ENCODE measurements at places on chromosomes 1 and 21.

DNA sequence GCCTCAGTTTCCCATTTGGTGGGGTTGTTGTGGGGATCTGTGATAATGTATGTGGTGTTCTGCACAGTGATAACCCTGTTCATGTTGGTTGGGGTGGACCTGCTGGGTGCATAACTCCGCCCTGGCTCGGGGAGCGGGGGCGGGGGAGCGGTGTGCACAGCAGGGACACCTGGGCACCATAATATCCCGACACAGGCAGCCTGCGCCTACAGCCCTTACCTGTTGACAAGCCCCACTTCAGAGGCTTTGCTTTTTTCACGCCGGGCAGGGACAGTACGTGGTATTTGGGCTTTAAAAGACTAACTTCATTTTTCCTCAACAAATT lies 48.0 kb upstream of the ACOT11 start:
- no peak for DNase-seq

DNA sequence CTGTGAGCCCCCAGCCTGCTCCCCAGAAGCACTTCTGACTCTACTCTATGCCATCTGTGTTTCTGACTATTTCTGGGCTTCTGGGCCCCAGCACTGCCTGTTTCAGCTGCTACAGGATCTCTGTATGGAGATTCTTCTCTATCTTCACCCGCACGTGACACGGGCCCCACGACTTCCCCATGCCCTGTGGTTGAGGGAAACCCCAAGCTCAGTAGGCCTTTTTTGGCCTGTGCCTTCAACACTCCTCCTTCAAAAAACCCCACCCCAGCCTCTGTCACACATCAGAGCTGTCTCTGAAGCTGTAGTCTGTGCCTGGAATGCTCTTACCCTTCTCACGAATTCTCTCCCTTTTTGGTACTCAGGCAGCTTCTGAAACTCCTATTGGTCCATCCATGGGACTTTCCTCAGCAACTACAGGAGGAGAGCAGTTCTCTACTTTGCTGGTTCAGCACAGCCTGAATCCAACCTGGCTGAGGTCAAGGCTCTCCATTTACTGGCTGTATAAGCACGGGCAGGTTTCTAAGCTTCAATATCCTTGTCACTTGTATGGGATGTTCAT lies 2.0 kb upstream of the NID1 start:
- no peak for DNase-seq

- no peak for DNase-seq
Observed at GRCh38 chr1:206854401-206855129, 10.9 kb upstream of the IL20 start.

DNA sequence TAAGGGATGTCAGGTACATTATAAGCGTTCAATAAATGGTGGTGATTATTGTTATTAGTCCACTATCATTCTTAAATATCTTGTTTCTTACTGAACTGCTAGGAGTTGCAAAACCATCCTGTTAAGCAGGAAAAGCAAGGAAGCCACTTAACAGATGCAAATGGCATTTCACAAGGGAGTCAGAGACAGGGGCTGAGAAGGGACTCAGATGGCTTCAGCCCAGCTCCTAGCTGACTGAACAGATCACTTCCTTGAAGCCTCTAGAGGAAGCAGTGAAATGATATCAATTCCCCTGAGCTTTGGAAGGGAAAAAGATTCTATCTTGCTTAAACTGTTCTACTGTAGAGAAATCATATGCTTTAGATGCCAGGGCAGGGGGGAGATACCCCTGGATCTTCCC lies 151.5 kb downstream of the ST6GALNAC5 start:
- DNase-seq: no peak

DNA sequence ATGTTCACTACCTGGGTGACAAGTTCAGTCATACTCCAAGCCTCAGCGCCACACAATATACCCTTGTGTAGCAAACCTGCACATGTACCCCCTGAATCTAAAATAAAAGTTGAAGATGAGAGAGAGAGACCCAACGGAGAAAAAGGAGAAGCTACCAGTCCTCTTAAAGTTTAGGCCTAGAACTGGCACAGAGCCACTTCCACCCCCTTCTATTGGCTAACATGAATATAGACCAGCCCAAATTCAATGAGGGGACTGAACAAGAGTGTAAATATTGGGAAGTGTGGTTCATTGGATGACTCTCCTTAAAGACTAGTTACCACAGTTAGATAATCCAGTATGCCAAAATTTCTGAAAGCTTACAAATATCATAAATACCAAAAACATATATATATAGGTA lies 139.9 kb upstream of the ATP1B1 start:
- DNase-seq: no peak

GRCh38 chr21:35352066-35352770 lies 303.1 kb upstream of the RUNX1 start:
- DNase-seq: no peak

- DNase-seq: no peak
Observed at GRCh38 chr21:44888581-44889550, 15.4 kb upstream of the PTTG1IP start.

GRCh38 chr21:41766883-41767605 lies at the start of gene RIPK4:
TSS of gene RIPK4 (minus strand) at chr21:41767052. CDS start at chr21:41767041, 11 bp downstream.
- peak; percentile 76 for DNase-seq

DNA sequence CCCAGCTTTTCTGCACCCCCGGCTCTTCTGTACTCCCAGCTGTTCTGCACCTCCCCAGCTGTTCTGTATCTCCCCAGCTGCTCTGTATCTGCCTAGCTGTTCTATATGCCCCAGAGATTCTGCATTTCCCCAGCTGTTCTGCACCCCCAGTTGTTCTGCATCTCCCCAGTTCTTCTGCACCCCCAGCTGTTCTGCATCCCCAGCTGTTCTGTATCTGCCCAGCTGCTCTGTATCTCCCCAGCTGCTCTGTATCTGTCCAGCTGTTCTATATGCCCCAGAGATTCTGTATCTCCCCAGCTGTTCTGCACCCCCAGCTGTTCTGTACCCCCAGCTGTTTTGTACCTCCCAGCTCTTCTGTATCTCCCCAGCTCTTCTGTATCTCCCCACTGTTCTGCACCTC lies 41.1 kb downstream of the UMODL1 start:
- DNase-seq: no peak

DNA sequence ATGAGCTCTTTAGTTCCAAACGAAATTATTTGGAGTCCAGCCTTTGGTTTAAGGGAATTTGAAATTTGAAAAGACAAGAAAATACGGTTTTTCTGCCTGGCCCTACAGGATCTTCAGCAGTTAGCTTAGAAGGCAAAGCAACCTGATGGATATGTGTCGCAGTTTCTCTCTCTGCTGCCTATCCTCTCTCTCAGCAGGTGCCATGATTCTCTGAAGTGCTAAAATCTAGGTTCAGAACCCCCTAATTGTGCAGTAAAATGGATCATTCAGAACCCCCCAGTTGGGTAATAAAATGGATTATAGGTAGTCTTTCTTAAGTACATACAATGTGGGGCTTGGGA lies 446 bp upstream of the DEPDC1 start:
- no peak for DNase-seq

GRCh38 chr1:226643177-226643576 lies 94.6 kb downstream of the STUM start:
- no peak for DNase-seq

- peak; percentile 24 for DNase-seq
Observed at GRCh38 chr1:55375617-55376258, 160.6 kb upstream of the USP24 start.

All from NCI-H2081 (cell line).